Activated naive CD8-positive, alpha-beta T cell treated with anti-CD3 and anti-CD28 coated beads for 36 hours (primary cell): ENCODE measurements at places on chromosomes 2 and 18. TPM values are rescaled to one million over a fixed set of nuclear protein-coding genes. Genes with fewer than 3 reads are reported as not detected.

DNA sequence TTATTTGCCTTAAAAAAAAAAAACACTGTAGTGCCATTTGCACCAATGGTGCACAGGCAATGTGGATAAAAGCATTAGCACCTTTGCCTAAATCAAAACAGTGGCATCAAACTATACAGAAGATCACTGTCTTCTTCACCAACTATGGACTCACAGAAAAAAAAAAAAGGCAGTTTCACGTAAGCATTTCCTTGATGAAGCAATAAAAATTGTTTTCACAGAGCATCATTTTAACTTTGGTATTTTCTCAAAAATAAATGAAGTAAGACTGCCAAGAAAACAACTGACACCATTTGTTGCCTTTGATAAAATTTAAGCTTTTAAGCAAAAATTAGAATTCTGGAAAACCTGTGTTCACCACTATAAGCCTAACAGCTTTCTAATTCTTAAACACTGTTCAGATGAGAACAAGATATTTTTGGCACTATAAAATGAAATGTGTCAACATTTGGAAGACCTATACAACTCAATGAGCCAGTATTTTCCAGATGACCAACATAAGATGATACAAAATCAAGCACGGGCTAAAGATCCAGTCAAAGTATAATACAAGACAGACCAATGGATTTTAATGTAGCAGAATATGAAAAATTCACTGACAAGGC is 21.1 kb downstream of the METTL8 start:
- no peak for DNase-seq

GRCh38 chr2:33528441-33528950 is 52.0 kb downstream of the RASGRP3 start:
- DNase-seq = no peak

GRCh38 chr2:204824751-204825453 is 279.6 kb downstream of the PARD3B start:
- DNase-seq = no peak

DNA sequence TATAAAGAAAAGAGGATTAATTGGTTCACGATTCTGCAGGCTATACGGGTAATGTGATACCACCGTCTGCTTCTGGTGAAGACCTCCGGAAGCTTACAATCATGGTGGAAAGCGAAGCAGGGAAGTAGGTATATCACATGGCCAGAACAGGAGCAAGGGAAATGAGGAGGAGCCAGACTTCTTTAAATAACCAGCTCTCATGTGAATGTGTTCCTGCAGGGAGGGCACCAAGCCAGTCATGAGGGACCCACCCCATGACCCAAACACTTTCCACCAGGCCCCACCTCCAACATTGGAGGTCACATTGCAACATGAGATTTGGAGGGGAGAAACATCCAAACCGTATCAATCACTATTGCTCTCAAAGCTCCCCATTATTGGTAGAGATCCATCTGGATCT is 61.8 kb downstream of the EFEMP1 start:
- no peak for DNase-seq

GRCh38 chr2:240947607-240948006 is 41.5 kb downstream of the CROCC2 start:
- no peak for DNase-seq

- no peak for DNase-seq
Observed at GRCh38 chr18:10036479-10036878, 122.7 kb downstream of the VAPA start.

GRCh38 chr2:239225371-239225851 is 175.4 kb downstream of the HDAC4 start:
- DNase-seq = no peak

- no peak for DNase-seq
Observed at GRCh38 chr2:213806125-213806726, 522.0 kb downstream of the SPAG16 start.

- no peak for DNase-seq
Observed at GRCh38 chr2:36267194-36267593, 88.4 kb upstream of the CRIM1 start.

DNA sequence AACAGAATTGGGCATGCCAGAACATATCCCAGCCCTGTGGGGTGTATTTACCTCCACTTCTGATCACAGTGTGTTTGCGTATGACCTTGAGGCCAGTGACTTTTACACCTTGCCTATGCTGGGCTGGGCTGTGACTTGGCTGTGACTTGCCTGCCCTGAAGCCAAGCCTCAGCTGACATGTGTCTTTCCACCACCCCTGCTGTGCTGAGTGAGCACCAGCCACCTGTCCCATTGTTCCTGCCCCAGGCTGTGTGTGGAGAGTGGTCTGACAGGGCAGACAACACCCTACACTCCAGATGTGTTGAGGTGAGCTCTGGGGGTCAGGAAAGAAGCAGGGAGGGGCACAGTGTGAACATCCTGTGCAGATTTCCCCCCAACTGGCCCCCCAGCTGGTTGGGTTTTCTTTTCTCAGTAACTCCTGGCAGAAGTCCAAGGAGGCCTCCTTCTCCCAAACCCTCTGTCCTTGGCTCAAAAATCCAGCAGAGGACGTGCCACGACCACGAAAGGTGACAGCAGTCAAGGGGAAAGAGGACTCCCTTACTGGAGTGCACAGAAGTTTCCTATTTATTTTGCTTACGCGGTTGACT is 5.1 kb upstream of the STEAP3 start:
- no peak for DNase-seq

GRCh38 chr2:111662039-111662770 is 221.8 kb downstream of the ANAPC1 start:
- DNase-seq = no peak

GRCh38 chr18:27845897-27846296 is 331.0 kb downstream of the CDH2 start:
- DNase-seq = no peak

- DNase-seq = no peak
Observed at GRCh38 chr18:7598167-7599047, 31.3 kb downstream of the PTPRM start.

DNA sequence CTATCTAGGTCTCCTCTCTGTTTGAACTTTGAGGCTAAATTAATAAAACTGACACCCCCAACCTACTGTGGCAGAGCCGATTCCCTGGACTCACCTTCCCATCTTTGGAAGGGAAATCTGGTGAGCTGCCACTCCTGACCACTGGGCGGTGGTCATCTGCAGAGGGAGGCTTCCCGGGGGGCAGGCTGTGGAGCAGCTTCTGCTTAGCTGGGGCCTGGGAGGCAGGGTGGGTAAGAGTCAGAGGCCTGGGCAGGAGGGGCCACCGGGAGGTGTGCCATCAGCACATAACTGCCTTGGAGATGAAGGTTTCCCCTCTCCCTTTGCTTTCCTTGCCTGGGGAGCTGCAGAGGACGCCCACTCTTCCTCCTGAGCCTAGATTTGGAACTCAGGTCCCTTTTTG is 2.3 kb upstream of the NPPC start:
- no peak for DNase-seq

The CTIF gene
- total RNA-seq = 3.5 TPM

The PKDCC gene
- total RNA-seq = not detected

The SERPINB10 gene
- total RNA-seq = not detected

The FAP gene
- not detected for total RNA-seq

The TTC21B gene
- 21.3 TPM for total RNA-seq

The IFT172 gene
- 7.1 TPM for total RNA-seq
